Mesenchymal stem cell (in vitro differentiated cells and primary cell): ENCODE measurements at places on chromosomes 5 and 9.
A peak's percentile ranks its signal among the peaks of the same experiment; 100 is the strongest.

GRCh38 chr9:123776708-123777537 is 153.0 kb downstream of the DENND1A start:
- H3K4me1 ChIP-seq: no peaks in the 10 kb centered on the region
- H3K36me3 ChIP-seq: no peaks in the 10 kb centered on the region
- no peaks in the 10 kb centered on the region for H3K27me3 ChIP-seq

GRCh38 chr5:108649646-108650045 is 98.1 kb upstream of the FER start:
- H3K36me3 ChIP-seq: no peaks in the 10 kb centered on the region
- H3K4me1 ChIP-seq: no peaks in the 10 kb centered on the region
- H3K4me3 ChIP-seq: no peak overlapping the region
- no peak overlapping the region for H3K27ac ChIP-seq
- DNase-seq: no peak

DNA sequence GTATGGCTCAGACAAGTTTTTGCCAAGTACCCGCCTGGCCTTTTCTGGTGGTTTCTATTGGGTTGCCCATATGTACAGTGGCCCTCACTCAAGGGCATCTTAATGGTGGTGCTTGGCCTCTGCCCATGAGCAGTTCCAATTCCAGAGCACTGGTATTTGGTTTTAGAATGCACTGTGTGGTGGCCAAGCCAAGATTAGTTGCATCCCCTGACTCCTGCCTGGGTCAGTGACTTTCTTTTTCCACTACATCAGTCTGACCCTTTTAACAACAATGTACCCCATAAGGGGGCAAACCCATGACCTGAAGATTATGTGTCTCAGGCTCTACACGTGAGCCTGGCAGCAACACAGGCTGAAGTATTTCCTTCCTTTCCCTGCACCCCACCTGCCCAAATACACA is 34.2 kb downstream of the NPR3 start:
- H3K36me3 ChIP-seq: peaks cover 5% of the 10 kb centered on the region
- H3K27me3 ChIP-seq: no peaks in the 10 kb centered on the region
- H3K4me3 ChIP-seq: no peak overlapping the region
- DNase-seq: no peak

DNA sequence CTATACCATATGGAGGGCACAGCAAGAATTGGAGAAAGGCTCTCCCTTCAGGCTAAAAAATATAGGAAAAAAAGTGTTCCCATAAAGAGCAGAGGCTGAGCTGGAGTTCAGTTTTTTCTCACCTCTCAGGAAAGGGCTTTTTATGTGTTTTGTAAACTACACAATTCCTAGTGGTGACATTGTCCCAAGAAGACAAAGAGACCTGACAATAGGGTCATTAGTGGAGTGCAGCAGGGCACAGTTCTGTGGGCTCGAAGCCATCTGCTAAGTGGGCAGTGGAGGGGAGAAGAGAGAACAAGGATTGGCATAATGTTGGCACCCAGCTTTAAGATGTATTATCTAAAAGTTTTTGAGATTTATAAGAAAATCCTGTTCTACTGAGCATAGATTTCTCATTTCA is 162.5 kb downstream of the HCN1 start:
- H3K27me3 ChIP-seq: no peaks in the 10 kb centered on the region
- DNase-seq: no peak
- no peaks in the 10 kb centered on the region for H3K36me3 ChIP-seq
- no peak overlapping the region for H3K27ac ChIP-seq
- no peaks in the 10 kb centered on the region for H3K4me1 ChIP-seq

- no peak overlapping the region for H3K27ac ChIP-seq
- no peak overlapping the region for H3K4me3 ChIP-seq
- H3K27me3 ChIP-seq: no peaks in the 10 kb centered on the region
- no peaks in the 10 kb centered on the region for H3K4me1 ChIP-seq
- peak; percentile 83 for DNase-seq
- no peaks in the 10 kb centered on the region for H3K36me3 ChIP-seq
Observed at GRCh38 chr9:14924230-14925219, 14.3 kb upstream of the FREM1 start.

GRCh38 chr5:125746917-125747316 is 676.3 kb upstream of the GRAMD2B start:
- DNase-seq: no peak
- H3K4me3 ChIP-seq: no peak overlapping the region
- no peaks in the 10 kb centered on the region for H3K27me3 ChIP-seq
- H3K27ac ChIP-seq: no peak overlapping the region
- no peaks in the 10 kb centered on the region for H3K36me3 ChIP-seq
- H3K4me1 ChIP-seq: no peaks in the 10 kb centered on the region

DNA sequence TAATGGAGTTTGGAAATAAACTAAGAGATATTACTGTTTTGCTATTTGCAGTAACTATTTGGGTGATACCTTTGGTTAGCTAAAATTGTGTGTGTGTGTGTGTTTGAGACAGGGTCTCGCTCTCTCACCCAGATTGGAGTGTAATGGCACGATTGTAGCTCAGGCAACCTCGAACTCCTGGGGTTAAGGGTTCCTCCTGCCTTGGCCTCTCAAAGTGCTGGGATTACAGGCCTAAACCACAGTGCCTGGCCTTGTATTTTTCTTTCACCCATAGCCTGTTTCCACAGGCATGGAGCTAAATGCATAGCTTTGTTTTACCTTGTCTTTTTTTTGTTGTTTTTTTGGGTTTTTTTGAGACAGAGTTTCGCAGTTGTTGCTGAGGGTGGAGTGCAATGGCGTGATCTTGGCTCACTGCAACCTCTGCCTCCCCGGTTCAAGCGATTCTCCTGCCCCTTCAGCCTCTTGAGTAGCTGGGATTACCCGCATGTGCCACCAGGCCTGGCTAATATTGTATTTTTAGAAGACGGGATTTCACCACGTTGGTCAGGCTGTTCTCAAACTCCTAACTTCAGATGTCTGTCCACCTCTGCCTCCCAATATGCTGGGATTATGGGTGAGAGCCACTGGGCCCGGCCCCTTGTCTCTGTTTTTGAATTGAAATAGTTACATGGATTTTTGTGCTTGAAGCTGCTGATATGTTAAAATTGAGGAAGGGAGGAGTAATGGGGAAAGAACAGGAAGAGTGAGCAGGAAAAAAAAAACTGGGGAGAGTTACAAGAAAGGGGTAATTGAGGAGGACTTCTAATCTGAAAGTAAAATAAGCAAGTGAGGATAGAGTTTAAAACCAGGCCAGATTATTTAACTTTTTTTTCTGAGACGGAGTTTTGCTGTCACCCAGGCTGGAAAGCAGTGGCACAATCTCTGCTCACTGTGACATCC is 5.7 kb downstream of the GPBP1 start:
- H3K4me3 ChIP-seq: peak overlapping the region; percentile 95
- no peak overlapping the region for H3K27ac ChIP-seq
- peaks cover 10% of the 10 kb centered on the region for H3K36me3 ChIP-seq
- H3K4me1 ChIP-seq: peaks cover 5% of the 10 kb centered on the region
- H3K27me3 ChIP-seq: no peaks in the 10 kb centered on the region

GRCh38 chr5:39228596-39228995 is 9.2 kb upstream of the FYB1 start:
- no peak overlapping the region for H3K4me3 ChIP-seq
- no peaks in the 10 kb centered on the region for H3K27me3 ChIP-seq
- no peak overlapping the region for H3K27ac ChIP-seq
- no peaks in the 10 kb centered on the region for H3K36me3 ChIP-seq

GRCh38 chr5:68084396-68084795 is 131.2 kb upstream of the PIK3R1 start:
- H3K27ac ChIP-seq: no peak overlapping the region
- no peak overlapping the region for H3K4me3 ChIP-seq
- no peaks in the 10 kb centered on the region for H3K27me3 ChIP-seq
- no peaks in the 10 kb centered on the region for H3K36me3 ChIP-seq

GRCh38 chr9:131530546-131530919 is 530 bp downstream of the UCK1 start:
- DNase-seq: peak; percentile 67
- H3K4me1 ChIP-seq: peaks cover 16% of the 10 kb centered on the region
- H3K27me3 ChIP-seq: no peaks in the 10 kb centered on the region
- no peak overlapping the region for H3K27ac ChIP-seq

DNA sequence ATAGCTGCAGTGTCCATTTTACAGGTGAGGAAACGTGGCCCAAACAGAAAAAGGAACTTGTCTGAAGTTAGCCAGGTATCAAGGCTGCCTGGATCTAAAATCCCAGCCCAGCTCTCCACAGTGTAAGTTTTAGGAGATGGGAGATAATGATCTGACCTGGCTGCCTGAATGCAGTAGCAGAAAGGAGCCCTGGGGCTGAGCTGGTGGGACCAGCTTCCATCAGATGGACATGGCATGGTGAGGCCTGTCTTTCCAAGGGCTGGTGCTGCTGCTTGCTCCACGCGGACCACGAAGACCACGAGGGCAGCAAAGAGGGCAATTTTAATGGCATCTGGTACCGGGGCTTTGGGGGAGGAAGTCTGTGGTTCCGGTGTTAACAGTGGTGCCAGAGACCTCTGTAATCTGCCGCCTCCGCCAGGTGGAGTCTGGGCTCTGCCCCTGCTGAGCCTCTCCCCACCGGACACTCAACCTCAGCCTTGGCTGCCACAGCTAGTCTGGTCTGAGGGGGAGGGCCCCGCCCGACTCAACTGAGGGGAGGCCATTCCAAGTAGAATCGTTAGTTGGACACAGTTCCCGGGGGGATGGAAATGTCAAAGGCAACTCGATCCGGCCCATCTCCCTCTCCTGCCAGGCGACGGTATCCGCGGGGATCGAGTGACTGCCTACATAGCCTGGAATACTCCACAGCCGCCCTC is 650 bp downstream of the MYORG start:
- DNase-seq: peak; percentile 30
- peaks cover under 1% of the 10 kb centered on the region for H3K27me3 ChIP-seq
- H3K27ac ChIP-seq: no peak overlapping the region

DNA sequence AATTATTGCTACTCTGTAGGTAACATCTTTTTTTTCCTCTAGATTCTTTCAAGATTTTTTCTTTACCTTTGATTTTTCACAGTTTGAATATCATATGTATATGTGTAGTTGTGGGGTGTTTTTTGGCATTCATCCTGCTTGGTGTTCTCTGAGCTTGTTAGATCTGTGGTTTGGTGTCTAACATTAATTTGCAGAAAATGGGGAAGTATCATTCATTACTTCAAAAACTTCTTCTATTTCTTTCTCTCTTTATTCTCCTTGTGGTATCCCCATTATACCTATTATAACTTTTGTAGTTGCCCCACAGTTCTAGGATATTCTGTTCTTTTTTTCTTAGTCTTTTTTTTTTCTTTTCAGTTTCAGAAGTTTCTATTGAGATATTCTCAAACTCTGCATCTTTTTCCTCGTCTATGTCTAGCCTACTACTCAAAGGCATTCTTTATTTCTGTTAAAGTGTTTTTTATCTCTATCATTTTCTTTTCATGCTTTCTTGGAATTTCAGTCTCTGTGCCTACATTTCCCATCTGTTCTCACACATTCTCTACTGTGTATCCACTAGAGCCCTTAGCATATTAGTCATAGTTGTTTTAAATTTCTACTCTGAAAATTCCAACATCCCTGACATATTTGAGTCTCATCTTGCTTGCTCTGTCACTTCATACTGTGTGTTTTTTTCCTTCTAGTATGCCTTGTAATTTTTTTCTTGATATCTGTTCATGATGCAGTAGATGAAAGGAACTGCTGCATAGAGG is 60.1 kb upstream of the GNA14 start:
- no peaks in the 10 kb centered on the region for H3K36me3 ChIP-seq
- peak; percentile 43 for DNase-seq
- H3K4me1 ChIP-seq: peaks cover 4% of the 10 kb centered on the region
- H3K4me3 ChIP-seq: no peak overlapping the region
- peak overlapping the region; percentile 97 for H3K27ac ChIP-seq

DNA sequence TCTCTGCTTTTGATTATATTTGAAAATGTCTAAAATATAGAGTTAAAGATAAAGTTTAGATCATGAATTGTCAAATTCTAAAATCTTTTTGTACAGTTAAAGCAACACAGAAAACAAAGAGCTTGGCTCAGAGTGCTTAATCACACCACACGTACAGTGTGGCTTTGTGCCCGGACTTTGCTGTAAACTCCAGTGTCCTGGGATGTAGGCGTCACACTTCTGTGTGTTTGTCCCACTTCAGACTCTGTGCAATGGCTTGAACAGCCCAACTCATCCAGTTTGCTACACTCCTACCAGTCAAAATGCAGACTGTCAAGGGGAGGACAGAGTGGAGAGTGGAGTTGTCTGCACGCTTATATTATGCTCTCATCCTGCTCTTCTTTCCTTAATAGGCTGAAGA is 45.3 kb downstream of the SMARCA2 start:
- no peaks in the 10 kb centered on the region for H3K27me3 ChIP-seq
- no peak overlapping the region for H3K4me3 ChIP-seq
- no peak overlapping the region for H3K27ac ChIP-seq
- H3K36me3 ChIP-seq: peaks cover 8% of the 10 kb centered on the region

GRCh38 chr5:173434270-173434669 is 106.1 kb upstream of the STC2 start:
- no peaks in the 10 kb centered on the region for H3K27me3 ChIP-seq
- no peak for DNase-seq
- H3K4me3 ChIP-seq: no peak overlapping the region
- H3K27ac ChIP-seq: no peak overlapping the region

DNA sequence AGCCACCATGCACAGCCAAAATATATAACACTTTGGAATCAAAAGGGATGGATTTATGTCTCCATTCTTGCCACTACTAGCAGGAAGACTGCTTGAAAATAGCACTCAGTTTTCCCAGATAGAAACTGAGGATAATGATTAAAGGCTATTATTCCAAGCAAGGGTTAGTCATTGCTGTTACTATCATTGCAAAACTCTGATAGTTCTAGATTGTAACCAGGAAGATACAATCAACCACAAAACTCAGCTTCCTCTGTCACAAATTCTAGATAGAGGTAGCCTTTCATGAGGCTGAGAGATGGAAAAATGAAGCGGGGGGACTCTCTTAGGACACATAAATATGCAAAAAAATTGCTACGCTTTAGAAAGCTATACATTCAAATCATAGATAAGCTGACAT is 3.1 kb downstream of the ANXA1 start:
- no peak overlapping the region for H3K4me3 ChIP-seq
- no peaks in the 10 kb centered on the region for H3K27me3 ChIP-seq
- no peak for DNase-seq
- no peak overlapping the region for H3K27ac ChIP-seq
- H3K4me1 ChIP-seq: peaks cover 5% of the 10 kb centered on the region

- H3K36me3 ChIP-seq: peaks cover 9% of the 10 kb centered on the region
- H3K27me3 ChIP-seq: no peaks in the 10 kb centered on the region
- DNase-seq: no peak
- no peaks in the 10 kb centered on the region for H3K4me1 ChIP-seq
Observed at GRCh38 chr9:119251936-119252335, 117.3 kb downstream of the BRINP1 start.

GRCh38 chr5:176575066-176575465 is 25.9 kb downstream of the CDHR2 start:
- no peak for DNase-seq
- H3K4me3 ChIP-seq: no peak overlapping the region
- H3K27ac ChIP-seq: no peak overlapping the region
- H3K4me1 ChIP-seq: peaks cover 2% of the 10 kb centered on the region
- no peaks in the 10 kb centered on the region for H3K36me3 ChIP-seq

DNA sequence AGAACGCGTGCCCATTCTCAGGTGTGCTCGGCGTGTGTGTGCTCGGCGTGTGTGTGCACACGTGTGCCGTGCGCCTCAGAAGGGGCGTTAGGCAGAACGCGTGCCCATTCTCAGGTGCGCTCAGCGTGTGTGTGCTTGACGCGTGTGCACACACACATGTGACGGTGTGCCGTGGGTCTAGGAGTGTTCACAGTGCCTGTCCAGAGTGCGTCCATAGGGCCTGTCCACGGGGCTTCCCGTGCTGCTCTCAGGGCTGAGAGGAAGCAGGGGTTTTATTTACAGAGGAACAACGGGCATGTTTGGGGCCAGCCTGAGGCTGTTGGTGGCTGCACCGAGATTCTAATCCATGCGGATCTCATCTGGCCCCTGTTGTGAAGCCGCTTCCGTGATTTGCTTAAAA is 14.2 kb upstream of the AHRR start:
- no peaks in the 10 kb centered on the region for H3K27me3 ChIP-seq
- no peak overlapping the region for H3K4me3 ChIP-seq
- peaks cover 45% of the 10 kb centered on the region for H3K36me3 ChIP-seq
- peaks cover 36% of the 10 kb centered on the region for H3K4me1 ChIP-seq
